ENCODE measurements at places on chromosomes 3 and 15. TPM values are rescaled to one million over a fixed set of nuclear protein-coding genes. Genes with fewer than 3 reads are reported as not detected.

The GHRL gene
- not detected for total RNA-seq

The FANCD2OS gene
- not detected for total RNA-seq

The GOLGA8J gene
- not detected for total RNA-seq

The GMNC gene
- not detected for total RNA-seq

The GPR156 gene
- 0.27 TPM for total RNA-seq

The IL17RE gene
- total RNA-seq: 1.5 TPM

The PPCDC gene
- total RNA-seq: 16.8 TPM

The DZIP1L gene
- 14.6 TPM for total RNA-seq

The CILP gene
- not detected for total RNA-seq

The TIGIT gene
- not detected for total RNA-seq

Data from endothelial cell of umbilical vein (primary cell).